Chondrocyte (in vitro differentiated cells): ENCODE measurements at places on chromosomes 12 and 14. TPM values are rescaled to one million over a fixed set of nuclear protein-coding genes. Genes with fewer than 3 reads are reported as not detected.

The PZP gene
- total RNA-seq: not detected in 3 replicates

The KRT6B gene
- not detected in 3 replicates for total RNA-seq

GRCh38 chr14:76938092-76938500 is 90.4 kb downstream of the IRF2BPL start:
- no peak for DNase-seq

DNA sequence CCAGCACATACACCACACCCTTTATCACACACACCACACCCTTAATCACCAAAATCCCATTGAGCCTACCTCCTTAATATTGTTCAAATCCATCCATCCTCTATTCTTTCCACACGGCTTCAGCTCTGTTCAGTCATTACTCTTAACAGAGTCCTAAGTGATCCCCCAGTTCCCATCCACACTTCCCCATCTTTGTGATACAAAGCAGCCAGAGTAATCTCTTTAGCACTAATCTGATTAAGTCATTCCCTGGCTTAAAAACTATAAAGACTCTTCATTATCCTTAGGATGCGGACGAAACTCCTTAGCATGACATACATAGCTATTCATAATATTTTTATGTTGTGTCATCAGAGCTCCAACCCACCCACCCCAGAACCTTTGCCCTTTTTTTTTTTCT is 14.7 kb upstream of the MFAP5 start:
- DNase-seq: no peak

DNA sequence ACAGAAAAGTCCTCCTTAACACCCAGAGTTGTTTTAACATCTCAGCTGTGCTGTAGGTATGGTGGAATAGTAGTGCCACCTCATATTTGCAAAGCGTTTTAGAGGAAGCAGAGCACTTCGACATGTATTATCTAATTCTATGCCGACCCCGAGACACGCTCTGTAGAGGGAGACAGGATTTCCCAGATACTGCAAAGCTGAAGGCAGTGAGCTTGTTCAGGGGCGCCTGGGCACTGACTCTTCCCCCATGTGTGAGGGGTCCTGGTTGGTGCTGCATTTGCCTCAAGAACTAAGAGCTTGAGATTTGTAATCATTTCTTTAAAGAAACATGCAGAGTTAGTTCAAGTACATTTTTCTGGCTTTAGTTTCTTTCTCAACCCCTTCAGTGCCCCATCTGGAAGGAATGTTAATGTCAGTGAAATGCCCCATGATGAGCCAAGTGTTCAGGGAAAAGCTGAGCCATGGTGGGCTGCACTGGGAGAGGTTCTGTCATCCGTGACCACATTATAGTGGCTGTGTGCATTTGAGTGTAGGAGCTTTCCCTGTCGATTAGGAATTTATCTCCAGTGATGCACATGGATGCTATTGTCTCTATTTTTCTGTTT is 66.3 kb downstream of the MBIP start:
- DNase-seq: no peak
